Stimulated activated CD4-positive, alpha-beta T cell treated with anti-CD3 and anti-CD28 coated beads, Interleukin-2, amount 100 ng/mL, for 24 hours (primary cell): ENCODE measurements at places on chromosomes 7 and 10.

DNA sequence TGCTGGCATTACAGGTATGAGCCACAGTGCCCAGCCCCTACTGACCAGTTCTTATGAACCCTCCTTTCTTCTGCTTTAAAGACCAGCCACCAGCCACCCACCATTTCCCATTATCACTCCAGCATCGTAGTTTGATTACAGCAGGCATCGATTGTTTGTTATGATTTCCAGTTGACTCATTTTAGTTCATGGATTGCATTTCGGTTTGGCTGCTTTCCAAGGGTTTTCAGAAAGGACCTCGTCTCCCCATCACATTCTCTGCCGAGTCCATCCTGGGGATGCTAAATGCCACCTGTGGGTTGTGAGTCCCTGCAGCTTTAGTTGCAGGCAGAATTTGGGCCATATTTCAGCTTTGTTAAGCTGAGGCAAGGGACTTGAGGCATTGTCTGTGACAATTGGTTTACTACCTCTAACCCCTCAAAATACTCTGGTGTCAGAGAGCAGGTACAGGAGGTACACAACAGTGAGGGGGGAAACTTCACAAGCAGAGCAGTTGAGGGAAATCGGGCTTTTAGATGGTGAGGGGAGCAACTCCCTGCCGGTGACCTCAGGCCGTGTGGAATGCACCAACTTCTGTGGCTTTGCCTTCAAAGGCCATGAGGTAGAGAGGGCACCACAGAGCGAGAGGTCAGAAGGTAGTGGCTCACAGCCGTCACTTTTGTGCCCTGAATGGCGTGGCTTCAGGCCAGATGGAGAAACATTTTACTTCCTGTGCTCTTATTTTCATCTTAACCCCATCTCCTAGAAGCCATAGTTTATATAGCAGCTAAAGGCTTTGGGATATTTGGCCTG lies 203.8 kb downstream of the CCDC3 start:
- DNase-seq, result no peak

GRCh38 chr7:138049505-138050116 lies 26.6 kb upstream of the AKR1D1 start:
- no peak for DNase-seq

- DNase-seq, result no peak
Observed at GRCh38 chr7:37408291-37409228, 40.1 kb downstream of the ELMO1 start.

GRCh38 chr7:124059375-124059774 lies 26.5 kb upstream of the TMEM229A start:
- DNase-seq, result no peak

GRCh38 chr10:89795840-89796239 lies 94.5 kb downstream of the KIF20B start:
- DNase-seq, result no peak
